GM20000 (cell line): ENCODE measurements at places on chromosomes 12 and 14.

DNA sequence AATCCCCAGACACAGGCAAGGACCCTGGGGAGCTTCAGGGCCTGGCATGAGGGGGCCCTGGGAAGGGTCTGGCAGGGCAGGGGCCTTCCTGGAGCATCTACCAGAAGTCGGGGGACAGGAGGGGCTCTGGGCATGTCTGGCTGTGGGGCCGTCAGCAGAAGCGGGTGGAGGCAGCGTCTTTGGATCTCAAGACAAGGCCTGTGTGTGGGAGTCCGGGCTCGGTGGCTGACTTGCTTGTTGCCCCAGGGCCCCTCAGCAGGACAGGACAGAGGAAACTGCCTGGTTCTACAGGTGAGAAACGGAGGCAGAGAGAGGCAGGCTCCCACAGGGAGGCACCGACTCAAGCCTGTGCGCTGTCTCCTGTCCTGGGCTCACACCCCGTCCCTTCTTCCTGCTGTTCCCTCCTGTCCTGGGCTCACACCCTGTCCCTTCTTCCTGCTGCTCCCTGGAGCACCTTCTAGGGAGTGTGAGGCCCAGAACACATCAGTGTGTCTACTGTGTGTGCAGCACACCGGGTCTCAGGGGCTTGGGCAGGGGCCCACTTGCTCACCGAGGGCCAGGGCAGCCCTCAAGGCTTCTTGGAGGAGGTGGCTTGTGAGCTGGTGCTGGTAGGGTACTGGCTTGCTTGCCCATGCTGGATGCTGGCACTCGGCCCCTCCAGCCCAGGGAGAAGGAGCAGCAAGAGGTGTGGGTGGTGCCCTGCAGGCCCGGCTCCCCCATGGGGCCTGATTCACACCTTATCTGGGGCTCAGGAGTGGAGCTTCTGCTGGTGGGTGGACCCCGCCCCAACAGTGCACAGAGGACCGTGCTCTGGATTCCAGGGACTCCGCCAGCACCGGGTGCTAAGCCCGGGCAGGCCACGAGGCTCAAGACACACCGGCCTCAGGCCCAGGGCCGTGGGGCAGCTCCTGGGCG lies 14.9 kb downstream of the ASPG start:
- no peak for DNase-seq

- DNase-seq, result no peak
Observed at GRCh38 chr14:93893661-93894261, 33.4 kb upstream of the FAM181A start.

DNA sequence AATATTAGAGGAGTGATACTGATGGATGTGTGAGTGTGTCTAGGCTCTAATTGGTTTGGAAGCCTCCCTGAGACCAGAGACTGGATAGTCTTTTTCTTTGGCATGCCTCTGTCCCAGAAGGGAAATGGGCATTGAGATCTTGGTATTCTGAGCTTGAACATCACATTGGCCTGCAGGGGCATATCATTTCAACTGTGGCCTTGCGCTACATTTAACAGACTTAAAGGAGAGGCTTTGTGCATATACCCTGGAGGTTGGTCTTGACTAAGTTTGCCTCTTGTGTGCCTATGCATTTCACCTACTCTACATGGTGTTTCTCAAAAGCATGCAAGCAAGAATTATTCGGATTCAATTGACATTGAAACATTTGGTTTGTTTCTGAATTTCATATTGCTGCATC lies 185.4 kb downstream of the TMTC2 start:
- no peak for DNase-seq

GRCh38 chr14:101456246-101457175 lies 104.8 kb upstream of the DIO3 start:
- DNase-seq, result no peak

DNA sequence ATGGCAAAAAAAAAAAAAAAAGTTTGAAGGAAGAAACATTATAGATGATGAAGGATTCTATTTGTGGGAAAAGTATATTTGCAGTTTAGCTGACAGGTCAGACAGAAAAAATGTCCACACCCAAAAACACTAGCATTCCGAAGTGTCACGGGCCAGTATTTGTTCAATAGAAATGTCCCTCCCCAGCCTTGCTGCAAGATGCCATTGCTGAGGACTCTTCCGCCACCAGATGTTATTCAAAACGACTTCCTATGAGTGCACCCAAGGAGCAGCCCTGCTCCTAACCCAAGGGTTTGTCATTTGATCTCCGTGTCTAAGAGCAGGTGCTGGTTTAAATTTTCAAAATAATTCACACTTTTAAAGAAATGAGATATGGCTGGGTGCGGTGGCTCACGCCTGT lies 163.1 kb downstream of the GCH1 start:
- no peak for DNase-seq

- DNase-seq, result no peak
Observed at GRCh38 chr12:3350432-3350831, 140.6 kb upstream of the PRMT8 start.

- DNase-seq, result no peak
Observed at GRCh38 chr14:74919421-74920165, 3.5 kb downstream of the RPS6KL1 start.

- peak; percentile 21 for DNase-seq
Observed at GRCh38 chr14:34872822-34873588, 2.2 kb downstream of the BAZ1A start.

- no peak for DNase-seq
Observed at GRCh38 chr12:70644861-70645260, 7.6 kb upstream of the PTPRB start.
